ENCODE measurements at places on chromosomes 6 and 20. TPM values are rescaled to one million over a fixed set of nuclear protein-coding genes. Genes with fewer than 3 reads are reported as not detected.

DNA sequence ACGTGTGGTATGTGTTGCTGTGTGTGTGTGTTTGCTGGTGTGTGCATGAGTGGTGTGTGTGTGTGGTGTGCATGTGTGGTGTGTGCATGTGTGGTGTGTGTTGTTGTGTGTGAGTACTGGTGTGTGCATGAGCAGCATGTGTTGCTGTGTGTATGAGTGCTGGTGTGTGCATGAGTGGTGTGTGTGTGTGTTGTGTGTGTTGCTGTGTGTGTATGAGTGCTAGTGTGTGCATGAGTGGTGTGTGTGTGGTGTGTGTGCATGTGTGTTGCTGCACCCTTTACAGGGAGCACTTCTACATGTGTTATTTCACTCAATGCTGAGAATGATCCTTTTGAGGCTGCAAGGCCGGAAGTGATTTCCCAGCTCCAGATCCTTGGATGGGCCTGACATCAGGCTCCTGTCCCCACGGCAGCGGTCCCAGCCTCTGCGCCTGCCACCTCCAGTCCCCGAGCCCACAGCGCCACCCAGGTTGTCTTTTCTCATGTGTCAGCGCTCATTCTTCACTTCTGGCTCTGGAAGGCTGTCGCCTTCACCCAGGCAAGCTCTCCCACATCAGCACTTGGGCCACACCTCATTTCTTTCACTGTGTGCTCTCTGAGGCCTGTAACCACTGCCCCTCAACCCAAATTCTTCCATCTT is 2.6 kb downstream of the NPEPL1 start:
- no peak for DNase-seq

GRCh38 chr6:150492941-150493340 is 106.7 kb upstream of the PLEKHG1 start:
- no peak for DNase-seq

GRCh38 chr6:39772559-39773273 is 19.5 kb upstream of the DAAM2 start:
- DNase-seq, result no peak

- no peak for DNase-seq
Observed at GRCh38 chr6:108116546-108117426, 42.2 kb upstream of the OSTM1 start.

Gene RNASET2
- total RNA-seq, result 27.6 TPM
